Activated T-helper 17 cell treated with anti-CD3 and anti-CD28 coated beads, Interleukin-2, amount 50 U/mL, for 72 hours (primary cell): ENCODE measurements at places on chromosomes 6 and 20. TPM values are rescaled to one million over a fixed set of nuclear protein-coding genes. Genes with fewer than 3 reads are reported as not detected.

- no peaks in the 10 kb centered on the region for H3K27me3 ChIP-seq
- H3K4me3 ChIP-seq: no peak overlapping the region
- H3K4me1 ChIP-seq: no peaks in the 10 kb centered on the region
- no peak for ATAC-seq
Measured at GRCh38 chr6:52495922-52496321, 75.8 kb downstream of the EFHC1 start.

DNA sequence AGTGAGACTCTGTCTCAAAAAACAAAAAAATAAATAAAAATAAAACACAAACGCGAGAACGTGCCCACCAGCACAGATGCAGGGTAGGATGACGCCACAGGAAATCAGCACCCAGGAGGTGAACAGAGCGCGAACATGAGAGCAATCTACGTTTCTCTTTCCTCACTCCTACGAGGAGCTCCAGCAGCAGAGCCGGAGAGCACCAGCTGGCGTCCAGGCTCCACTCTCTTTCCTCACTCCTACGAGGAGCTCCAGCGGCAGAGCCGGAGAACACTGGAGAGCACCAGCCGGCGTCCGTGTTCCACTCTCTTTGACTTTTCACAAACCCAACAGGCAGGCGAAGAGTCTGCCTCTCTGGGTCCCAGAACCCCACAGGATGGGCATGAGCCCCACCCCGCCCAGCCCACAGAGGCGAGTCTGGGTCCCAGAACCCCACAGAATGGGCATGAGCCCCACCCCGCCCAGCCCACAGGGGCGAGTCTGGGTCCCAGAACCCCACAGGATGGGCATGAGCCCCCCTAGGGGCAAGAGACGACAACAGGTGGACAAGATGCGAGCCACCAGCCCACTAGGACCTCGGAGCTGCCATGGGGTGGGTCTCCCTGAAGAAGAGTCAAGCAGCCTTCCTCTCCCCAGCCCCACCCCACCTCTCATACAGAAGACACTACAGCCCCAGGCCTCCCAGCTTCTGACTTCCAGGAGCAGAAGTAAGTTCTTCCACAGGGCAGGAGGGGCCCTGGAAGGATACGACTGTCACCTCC lies 20.2 kb downstream of the ZBTB46 start:
- ATAC-seq: no peak
- H3K27me3 ChIP-seq: no peaks in the 10 kb centered on the region
- H3K4me1 ChIP-seq: no peaks in the 10 kb centered on the region

DNA sequence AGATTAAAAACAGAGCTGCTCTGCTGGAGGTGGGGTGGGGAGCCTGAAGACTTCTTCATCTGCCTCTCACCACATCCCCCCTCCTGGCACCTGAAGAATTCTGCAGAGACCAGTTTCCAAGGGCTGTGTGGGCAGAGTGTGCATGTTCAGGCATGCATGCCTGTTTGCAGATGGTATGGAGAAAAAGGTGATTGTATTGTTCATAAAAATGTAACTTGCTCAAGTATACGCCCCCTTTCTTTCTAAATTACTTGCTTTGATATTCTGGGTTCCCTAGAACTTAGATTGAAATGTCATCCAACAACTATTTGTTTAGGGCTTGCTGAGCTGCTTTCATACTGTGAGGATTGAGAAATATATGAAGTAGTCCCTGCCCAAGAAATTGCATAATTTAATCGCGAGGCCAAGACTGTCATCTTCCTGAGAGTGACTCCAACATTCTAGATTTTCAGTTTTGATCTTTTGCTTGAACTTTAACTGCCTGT lies 83.6 kb downstream of the LCA5 start:
- ATAC-seq: peak; percentile 26
- H3K36me3 ChIP-seq: no peaks in the 10 kb centered on the region
- H3K4me1 ChIP-seq: no peaks in the 10 kb centered on the region
- H3K4me3 ChIP-seq: no peak overlapping the region

DNA sequence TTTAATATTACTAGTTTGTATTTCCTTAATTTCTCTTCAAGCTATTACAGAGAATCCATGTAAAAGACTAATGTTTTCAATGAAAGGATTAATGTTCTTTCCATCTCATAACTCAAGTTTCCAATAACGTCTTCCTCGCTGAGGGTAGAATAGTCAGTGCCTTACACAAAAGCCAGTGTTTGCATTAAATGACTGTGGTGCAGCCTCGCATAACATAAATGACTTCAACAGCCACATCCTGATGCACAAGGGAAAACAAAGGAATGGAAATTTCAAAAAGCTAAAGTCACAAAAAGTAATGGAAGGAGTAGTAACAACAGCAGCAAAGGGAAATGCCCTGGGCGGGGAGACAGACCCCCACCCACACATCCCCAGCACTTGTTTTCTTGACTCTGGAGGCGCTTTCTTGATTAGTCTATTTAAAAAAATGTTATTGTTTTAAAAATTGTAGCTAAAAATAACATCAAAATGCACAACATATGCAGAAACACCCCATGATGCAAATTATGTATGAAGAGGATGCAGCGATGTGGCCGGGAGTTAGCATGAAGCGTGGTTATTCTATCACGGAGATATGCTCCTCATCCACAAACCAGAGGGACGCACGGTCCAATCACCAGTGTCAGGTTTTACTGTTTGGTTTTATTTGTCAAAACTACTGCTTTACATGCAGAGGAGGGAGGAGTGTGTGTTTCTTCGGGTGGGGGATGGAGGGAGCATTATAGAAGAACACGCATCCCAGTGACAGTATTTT lies 228.6 kb downstream of the GMPR start:
- H3K27ac ChIP-seq: no peak overlapping the region
- peak overlapping the region; percentile 42 for H3K4me3 ChIP-seq
- H3K4me1 ChIP-seq: peaks cover 26% of the 10 kb centered on the region
- ATAC-seq: peak; percentile 33
- H3K36me3 ChIP-seq: peaks cover 34% of the 10 kb centered on the region

- H3K27me3 ChIP-seq: peaks cover 3% of the 10 kb centered on the region
- no peaks in the 10 kb centered on the region for H3K4me1 ChIP-seq
- no peaks in the 10 kb centered on the region for H3K36me3 ChIP-seq
- ATAC-seq: no peak
- H3K27ac ChIP-seq: no peak overlapping the region
- H3K4me3 ChIP-seq: no peak overlapping the region
Measured at GRCh38 chr20:42963796-42964195, 225.9 kb downstream of the PTPRT start.

GRCh38 chr6:98498866-98499265 lies 335.5 kb upstream of the POU3F2 start:
- no peak for ATAC-seq
- no peak overlapping the region for H3K4me3 ChIP-seq
- H3K4me1 ChIP-seq: no peaks in the 10 kb centered on the region
- no peak overlapping the region for H3K27ac ChIP-seq
- no peaks in the 10 kb centered on the region for H3K36me3 ChIP-seq
- H3K27me3 ChIP-seq: no peaks in the 10 kb centered on the region

- H3K27ac ChIP-seq: no peak overlapping the region
- H3K36me3 ChIP-seq: no peaks in the 10 kb centered on the region
- H3K4me1 ChIP-seq: no peaks in the 10 kb centered on the region
- ATAC-seq: peak; percentile 9
Measured at GRCh38 chr20:44532259-44532980, 10.6 kb upstream of the SERINC3 start.

GRCh38 chr6:9335431-9335830 lies 900.1 kb upstream of the SLC35B3 start:
- no peak overlapping the region for H3K27ac ChIP-seq
- no peaks in the 10 kb centered on the region for H3K4me1 ChIP-seq
- H3K36me3 ChIP-seq: no peaks in the 10 kb centered on the region
- no peaks in the 10 kb centered on the region for H3K27me3 ChIP-seq
- no peak overlapping the region for H3K4me3 ChIP-seq
- no peak for ATAC-seq

GRCh38 chr6:106026748-106027715 lies 59.1 kb upstream of the PRDM1 start:
- no peak for ATAC-seq
- no peaks in the 10 kb centered on the region for H3K36me3 ChIP-seq
- no peak overlapping the region for H3K4me3 ChIP-seq
- H3K27me3 ChIP-seq: peaks cover 7% of the 10 kb centered on the region

- H3K4me3 ChIP-seq: no peak overlapping the region
- no peak for ATAC-seq
- H3K4me1 ChIP-seq: no peaks in the 10 kb centered on the region
- H3K27me3 ChIP-seq: no peaks in the 10 kb centered on the region
- H3K27ac ChIP-seq: no peak overlapping the region
Measured at GRCh38 chr6:156416391-156416790, 360.8 kb upstream of the ARID1B start.

DNA sequence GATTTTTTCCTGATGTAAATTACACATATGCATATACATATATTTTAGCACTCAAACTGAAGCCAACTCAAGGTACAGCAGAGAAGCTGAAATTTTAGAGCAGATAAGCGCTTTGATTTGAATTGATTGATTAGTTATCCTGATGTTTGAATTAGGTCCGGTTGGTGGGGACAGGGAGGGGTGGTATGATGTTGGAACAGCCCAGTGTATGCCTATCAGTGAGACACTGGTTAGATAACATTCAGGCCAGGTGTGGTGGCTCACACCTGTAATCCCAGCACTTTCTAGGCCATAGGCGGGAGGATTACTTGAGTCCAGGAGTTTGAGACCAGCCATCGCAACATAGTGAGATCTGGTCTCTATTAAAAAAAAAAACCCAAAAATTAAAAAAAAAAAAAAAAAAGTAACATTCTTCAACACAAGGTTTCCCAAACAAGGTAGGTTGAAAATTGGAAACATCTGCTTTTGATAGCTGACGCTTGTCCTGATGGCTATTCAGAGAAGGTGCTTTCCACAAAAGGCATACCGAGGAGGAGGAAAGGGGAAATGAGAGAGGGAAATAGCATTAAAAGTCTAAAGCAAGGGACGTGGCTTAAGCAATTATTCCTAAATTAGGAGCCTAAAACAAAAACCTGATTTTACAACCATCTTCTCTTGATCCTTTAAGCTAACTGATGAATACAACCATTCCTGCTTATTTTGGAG lies 288.4 kb upstream of the JARID2 start:
- H3K27me3 ChIP-seq: no peaks in the 10 kb centered on the region
- no peaks in the 10 kb centered on the region for H3K4me1 ChIP-seq
- no peaks in the 10 kb centered on the region for H3K36me3 ChIP-seq
- no peak overlapping the region for H3K4me3 ChIP-seq
- H3K27ac ChIP-seq: no peak overlapping the region

DNA sequence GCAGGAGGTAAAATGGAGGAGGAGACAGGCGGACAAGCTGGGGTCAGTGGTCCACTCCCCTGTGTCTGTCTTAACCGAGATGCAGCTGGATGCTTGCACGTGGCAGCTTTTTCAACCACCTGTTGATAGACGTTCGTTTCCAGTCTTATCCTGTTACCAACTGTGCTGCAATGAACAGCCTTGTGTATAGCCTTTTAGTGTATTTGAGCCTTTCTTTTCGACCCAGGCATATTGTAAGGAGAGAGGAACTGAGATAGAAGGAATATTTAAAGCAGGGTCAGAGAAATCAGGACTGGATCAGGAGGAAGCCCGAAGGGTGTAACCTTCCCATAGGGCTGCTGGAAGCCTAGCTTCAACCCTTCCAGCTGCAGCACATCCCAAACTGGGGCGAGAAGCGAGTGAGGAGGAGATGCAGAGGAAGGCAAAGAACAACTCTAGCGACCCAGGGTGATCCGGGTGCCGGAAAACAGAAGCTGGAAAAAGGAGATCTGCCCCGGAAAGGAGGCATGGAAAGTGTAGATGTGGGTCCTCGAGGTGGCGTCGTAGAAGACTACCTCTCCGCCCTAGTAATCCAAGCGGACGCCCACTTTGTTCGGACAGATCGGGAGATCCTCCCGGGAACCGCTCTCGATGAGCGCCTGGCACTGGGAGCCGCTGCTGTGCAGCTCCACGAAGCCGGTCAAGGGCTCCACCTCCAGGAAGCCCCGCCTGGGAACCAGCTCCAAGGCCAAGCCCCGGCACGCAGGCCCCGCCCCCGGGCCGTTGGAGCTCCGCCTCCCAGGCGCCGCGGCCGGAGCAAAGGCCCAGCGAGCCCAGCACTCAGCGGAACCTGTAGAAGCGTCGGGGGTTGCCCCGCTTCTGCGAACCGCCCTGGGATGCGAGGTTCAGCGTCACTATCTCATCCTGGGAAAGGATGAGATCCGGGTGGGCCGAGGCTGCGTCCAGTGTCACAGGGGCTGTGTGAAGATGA lies 11.2 kb downstream of the TRIM31 start:
- H3K27me3 ChIP-seq: peaks cover 42% of the 10 kb centered on the region
- H3K4me3 ChIP-seq: peak overlapping the region; percentile 88
- H3K4me1 ChIP-seq: peaks cover 24% of the 10 kb centered on the region
- peak; percentile 80 for ATAC-seq
- no peak overlapping the region for H3K27ac ChIP-seq

- H3K4me1 ChIP-seq: peaks cover 5% of the 10 kb centered on the region
- H3K27ac ChIP-seq: no peak overlapping the region
- H3K36me3 ChIP-seq: no peaks in the 10 kb centered on the region
- no peak overlapping the region for H3K4me3 ChIP-seq
- peaks cover 8% of the 10 kb centered on the region for H3K27me3 ChIP-seq
Measured at GRCh38 chr6:33156561-33156960, 35.7 kb downstream of the COL11A2 start.

DNA sequence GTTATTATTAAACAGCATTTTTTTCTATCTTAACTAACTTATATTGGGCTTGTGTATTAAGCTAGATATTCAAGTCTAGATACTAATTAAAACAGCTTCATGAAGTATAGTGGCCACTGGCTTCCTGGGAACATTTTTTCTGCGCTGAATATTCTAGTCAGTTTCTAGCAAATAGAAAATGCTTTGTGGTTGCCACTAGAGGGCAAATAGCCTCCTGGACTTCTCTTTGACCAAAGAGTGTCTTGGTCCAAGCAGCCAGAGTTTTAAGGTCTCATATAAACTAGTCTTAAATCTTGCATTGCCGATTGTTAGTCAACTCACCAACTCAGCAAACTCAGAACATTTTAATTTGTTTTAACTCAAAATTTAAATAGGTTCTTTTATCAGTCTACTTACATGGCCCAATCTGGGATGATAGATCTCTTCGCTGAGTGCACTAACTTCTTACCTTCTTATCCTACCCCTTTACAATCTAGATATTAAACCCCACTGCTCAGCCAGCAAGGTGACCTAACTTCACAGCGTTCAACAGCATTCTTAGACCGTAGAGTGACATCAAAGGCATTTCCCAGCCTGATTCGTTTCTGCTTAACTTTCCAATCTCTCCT lies 24.6 kb upstream of the ID4 start:
- H3K4me1 ChIP-seq: no peaks in the 10 kb centered on the region
- no peak overlapping the region for H3K4me3 ChIP-seq
- H3K36me3 ChIP-seq: no peaks in the 10 kb centered on the region

The RNGTT gene
- 23.3 TPM for total RNA-seq

The SLC17A1 gene
- not detected for total RNA-seq

The MPIG6B gene
- total RNA-seq: not detected

The PPP1R16B gene
- 77.2 TPM for total RNA-seq

The TMEM239 gene
- total RNA-seq: not detected

The SOBP gene
- not detected for total RNA-seq

The NKX2-4 gene
- total RNA-seq: not detected

The OOEP gene
- 1.0 TPM for total RNA-seq

The BIRC7 gene
- total RNA-seq: not detected

The MYB gene
- 29.9 TPM for total RNA-seq

The C6orf118 gene
- total RNA-seq: not detected
